Amniotic epithelial cell (primary cell): ENCODE measurements at places on chromosomes 11 and 22.

DNA sequence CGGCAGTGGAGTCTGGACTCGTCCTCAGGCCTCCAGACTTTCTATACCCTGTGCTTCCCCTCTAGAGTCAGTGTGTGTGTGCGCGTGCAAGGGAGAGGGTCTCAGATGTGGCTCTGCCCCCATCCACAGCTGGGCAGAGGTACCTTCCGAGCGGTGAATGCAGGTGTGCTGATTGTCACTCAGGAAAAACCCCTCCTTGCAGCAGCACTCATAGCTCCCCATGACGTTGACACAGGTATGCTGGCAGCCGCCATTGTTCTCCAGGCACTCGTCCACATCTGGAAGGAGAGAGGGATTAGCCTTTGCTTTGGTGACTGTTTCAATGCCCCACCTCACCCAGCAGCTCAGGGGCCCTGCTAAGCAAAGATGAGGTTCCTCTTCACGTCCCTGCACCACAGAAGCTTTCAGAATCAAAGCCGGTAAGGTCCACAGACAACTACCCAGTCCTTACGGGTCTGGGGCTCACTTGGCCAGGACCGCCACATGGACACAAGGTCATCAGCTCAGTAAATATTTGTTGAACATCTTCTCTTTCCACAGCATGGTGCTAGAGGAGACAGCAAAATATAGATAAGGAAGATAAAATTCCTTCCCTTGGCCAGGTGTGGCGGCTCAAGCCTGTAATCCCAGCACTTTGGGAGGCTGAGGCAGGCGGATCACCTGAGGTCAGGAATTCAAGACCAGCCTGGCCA, 16.9 kb downstream of the SCUBE2 start:
- DNase-seq = no peak

GRCh38 chr11:898143-898511, 12.5 kb downstream of the CHID1 start:
- DNase-seq = no peak

DNA sequence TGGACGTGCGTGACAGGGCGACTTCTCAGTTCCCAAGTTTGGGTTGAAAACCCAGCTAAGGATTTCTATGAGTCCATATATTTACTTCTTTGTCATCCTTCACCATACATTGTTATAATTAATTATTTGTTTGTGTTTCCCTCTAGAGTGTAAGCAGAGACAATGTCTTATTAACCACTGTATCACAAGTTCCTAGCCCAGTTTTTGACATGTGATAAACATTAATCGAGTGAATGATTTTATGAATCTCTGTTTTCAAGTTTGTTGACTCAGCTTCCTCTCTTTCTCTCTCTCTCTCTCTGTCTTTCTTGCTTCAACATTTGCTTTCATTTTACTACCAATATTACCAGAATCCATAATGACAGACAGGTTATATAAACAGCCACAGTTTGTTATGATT, 1259.6 kb upstream of the TENM4 start:
- DNase-seq = no peak

DNA sequence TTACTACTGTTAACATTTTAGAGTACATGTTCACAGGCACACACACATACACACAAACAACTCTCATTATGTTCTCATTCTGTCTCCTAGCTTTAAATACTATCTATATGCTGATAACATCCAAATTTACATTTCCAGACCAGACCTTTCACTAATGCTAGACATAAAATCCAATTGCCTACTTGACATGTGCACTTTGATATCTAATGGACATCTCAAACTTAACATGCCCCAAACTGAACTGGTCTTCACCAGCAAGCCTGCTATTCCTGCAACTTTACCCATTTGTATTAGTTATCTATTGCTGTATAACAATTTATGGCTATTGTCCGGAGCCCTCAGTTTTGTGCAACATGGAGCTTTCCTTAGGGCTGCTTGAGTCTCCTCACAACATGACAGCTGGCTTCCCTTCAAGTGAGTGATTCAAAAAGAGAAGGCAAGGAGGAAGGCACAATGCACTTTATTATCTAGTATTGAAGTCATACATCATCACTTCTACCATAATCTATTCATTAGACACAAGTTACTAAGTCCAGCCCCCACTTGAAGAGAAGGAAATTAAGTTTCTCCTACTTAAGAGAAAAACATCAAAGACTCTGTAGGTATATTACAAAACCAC, 3.0 kb downstream of the SLC36A4 start:
- no peak for DNase-seq

- DNase-seq = no peak
Measured at GRCh38 chr11:70820311-70820710, 422.0 kb downstream of the CTTN start.
